Neuronal stem cell (in vitro differentiated cells): ENCODE measurements at places on chromosomes 16 and 17.

DNA sequence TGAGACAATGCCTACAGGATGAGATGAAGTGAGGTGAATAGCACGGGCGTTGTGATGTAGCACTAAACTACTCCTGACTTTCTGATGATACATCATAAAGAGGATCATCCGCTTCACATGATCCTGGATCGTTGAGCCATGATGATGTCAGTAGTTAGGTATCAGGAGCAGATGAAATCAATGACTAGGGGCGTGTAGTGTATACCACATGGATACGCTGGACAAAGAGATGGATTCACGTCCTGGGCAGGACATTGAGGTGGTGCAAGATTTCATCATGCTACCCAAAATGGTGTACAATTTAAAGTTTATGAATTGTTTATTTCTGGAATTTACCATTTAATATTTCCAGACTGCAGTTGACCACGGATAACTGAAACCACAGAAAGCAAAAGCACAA, 156.6 kb downstream of the ANKFN1 start:
- no peak for DNase-seq

DNA sequence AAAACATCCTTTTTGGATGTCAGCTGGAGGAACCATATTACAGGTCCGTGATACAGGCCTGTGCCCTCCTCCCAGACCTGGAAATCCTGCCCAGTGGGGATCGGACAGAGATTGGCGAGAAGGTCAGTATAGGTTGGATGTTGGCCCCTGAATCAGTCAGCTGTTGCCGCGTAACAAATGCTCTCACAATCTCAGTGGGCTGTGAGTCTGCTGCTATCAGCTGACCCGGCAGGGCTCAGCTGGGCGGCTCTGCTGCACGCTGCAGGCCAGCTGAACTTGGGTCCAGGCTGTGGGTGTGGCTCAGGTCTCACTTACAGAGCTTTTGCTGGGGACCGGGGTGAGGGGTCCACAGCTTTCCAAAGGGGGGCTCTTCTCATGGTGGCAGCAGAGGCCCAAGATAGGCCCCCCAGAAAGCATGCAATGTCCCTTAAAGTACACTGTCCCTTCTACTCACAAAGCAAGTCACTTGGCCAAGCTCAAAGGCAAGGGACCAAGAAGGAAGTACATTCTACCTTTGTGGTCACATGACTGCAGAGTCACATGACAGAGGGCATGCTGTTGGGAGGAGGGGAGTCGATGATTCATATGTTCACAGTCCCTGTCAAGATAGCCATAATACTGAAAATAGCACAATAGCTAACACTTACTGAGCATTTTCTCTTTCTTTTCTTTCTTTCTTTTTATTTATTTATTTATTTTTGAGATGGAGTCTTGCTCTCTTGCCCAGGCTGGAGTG, 134.2 kb downstream of the ABCC1 start:
- no peak for DNase-seq

DNA sequence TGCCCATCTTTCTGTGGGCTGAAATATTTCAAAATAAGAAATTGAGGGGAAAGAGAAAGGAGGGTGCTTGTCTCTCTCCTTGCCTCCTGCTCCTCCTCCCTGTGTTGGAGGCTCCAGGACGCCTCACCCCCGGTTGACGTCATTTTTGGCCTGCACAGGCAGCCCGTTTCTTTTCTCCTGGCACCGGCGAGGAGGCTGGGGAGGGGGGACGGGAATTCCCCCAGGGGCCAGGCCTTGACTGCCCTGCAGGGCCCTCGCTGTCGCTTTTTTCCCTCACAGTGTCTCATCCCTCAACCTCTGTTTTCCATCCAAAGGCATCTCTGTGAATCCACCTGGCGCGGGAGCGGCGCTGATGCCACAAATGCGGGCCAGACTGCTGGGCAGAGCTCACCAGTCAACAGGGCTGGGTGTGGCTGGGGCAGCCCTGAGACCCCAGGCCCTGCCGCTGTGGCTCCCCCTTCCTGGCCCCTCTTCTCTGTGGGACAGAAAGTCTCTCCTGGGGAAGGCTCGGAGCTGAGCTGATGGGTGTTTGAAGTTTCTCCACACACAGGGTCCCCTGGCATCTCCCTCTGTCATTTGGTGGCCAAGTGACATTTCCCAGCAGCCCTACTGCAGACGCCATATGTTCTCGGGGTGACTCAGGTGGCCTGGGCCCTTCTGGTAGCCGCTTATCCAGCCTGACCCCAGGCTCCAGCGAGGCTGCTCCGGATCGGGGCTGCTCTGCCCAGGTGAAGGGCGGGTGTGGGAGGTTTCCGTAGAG, 16.0 kb downstream of the CENPX start:
- no peak for DNase-seq

- no peak for DNase-seq
These were observed 2.3 kb upstream of the ARMC5 start for GRCh38 chr16:31456988-31457360.

- no peak for DNase-seq
These were observed 41.9 kb upstream of the CHMP6 start for GRCh38 chr17:80949451-80950421.

DNA sequence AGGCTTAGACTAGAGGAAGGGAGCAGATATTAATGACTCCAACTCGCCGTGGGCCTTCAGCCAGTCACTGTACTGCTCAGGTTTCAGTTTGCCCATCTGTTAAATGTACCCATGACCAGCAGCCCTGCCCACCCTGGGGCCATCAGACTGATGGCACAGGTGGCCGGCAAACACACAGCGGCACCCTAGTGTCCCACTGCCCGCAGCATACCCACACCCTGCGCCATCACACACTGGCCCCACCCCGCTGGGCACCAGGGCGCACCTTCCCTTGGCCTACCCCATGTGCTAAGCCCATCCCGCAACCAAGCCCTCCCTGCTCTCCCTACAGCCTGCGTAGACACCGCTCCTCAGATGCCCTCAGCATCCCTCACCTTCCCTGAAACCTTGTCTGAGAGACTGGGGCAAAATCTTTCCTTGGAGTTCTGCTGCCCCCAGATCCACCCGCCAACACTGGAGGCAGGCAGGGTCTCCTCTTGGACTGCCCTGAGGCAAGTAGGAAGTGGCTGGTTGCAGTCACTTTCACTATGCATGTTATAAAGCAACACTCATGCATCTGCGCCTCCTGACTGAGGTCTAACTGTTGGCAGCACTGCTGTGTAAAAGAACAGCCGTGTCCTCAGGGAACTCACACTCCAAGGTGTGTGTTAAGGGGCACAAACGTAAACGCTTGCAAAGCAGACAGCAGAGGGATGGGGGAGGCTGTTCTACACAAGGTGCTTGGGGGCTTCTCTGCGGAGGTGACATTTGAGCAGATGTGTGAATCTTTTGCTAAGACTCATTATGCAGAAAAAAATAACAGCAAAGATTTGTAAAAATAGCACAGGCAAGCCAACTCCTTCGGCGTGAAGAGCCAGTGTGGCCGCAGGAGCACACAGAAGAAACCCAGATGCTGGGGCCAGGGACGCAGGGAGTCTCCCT, 6.7 kb upstream of the BCAR1 start:
- DNase-seq, result no peak

DNA sequence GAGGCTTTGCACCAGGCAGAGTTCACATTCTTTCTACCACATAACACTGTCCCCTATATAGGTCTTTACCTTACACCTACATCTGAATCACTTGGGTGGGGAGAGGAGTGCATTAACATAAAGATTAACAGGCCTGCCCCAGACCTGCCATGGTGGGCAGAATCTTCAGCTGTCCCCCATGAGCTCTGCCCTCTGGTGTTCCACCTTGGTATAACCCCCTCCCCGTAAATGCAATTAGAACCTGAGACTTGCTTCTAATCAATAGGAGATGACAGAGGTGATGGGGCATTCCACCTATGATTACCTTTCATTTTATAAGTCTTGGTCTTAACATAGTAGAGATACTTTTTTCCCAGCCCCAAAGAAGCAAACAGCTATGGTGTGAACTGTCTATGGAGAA, 20.4 kb upstream of the GRIN2A start:
- DNase-seq, result no peak

GRCh38 chr17:34389126-34389750, 26.2 kb upstream of the CCL1 start:
- no peak for DNase-seq

GRCh38 chr16:52308051-52308450, 238.9 kb downstream of the TOX3 start:
- no peak for DNase-seq

DNA sequence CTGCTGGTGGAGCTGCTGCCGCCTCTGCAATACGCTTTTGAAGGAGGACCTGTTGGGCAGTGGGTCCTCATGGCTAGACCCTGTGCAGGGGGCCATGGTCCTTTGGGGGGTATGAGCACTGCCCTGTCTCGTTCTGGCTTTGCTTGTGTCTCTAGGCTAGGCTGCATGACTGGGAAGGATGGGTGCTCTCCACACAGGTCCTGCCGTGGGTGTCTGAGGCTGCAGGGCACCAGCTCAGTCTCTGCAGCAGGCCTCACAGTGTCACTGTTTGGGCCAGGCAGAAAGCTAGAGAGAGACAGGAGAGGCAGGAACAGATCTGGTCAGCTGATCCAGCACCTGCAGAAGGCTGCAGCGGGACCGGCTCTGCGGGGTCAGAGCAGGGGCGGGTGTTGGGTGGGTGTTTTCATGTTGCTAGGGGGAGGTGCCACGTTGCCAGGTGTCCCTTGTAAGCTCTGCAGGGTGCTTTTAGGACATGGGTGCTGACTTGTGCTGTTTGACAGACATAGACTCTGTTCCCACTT, 111.4 kb downstream of the SNX29 start:
- DNase-seq, result no peak

- no peak for DNase-seq
These were observed 297.5 kb downstream of the XYLT1 start for GRCh38 chr16:17173281-17173680.

- DNase-seq, result no peak
These were observed 92.8 kb downstream of the RBFOX3 start for GRCh38 chr17:79517827-79518584.

- DNase-seq, result no peak
These were observed 8.1 kb downstream of the RPL19 start for GRCh38 chr17:39208136-39208535.

DNA sequence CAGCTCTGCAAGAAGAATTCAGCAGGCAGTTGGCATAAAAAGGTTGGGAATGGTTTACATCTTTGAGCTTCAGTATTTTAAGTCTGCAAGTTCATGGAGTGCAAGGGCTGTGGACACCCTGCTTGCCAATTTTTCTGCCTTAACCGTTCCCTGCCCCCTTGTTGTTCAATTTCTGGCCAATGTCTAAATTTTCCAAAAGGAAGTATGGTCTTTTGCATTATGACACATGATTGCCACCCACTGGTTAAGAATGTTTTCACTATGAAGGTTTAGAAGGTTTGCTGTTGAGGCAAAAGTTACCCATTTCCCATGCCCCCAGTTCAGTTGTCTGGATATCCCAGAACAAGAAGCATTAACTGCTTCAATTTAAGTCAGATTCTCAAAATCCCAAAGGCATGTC, 441.9 kb downstream of the CDH13 start:
- no peak for DNase-seq

DNA sequence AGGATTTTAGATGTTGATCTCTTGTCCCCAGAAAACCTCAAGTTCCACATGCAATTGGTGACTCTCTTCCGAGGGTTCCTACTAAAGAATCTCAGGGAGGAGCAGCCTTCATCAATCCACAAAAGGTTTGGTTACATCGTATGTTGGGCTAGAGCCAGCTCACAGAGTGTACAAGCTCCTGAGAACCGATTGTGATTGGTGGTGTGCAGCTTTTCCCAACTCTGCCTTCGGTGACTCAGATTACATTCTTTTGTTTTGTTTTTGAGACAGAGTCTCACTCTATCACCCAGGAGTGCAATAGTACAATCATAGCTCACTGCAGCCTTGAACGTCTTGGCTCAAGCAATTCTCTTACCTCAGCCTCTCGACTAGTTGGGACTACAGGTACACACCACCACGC, 172.4 kb downstream of the PMP22 start:
- no peak for DNase-seq

GRCh38 chr17:39687101-39687545, 734 bp downstream of the PGAP3 start:
- no peak for DNase-seq

DNA sequence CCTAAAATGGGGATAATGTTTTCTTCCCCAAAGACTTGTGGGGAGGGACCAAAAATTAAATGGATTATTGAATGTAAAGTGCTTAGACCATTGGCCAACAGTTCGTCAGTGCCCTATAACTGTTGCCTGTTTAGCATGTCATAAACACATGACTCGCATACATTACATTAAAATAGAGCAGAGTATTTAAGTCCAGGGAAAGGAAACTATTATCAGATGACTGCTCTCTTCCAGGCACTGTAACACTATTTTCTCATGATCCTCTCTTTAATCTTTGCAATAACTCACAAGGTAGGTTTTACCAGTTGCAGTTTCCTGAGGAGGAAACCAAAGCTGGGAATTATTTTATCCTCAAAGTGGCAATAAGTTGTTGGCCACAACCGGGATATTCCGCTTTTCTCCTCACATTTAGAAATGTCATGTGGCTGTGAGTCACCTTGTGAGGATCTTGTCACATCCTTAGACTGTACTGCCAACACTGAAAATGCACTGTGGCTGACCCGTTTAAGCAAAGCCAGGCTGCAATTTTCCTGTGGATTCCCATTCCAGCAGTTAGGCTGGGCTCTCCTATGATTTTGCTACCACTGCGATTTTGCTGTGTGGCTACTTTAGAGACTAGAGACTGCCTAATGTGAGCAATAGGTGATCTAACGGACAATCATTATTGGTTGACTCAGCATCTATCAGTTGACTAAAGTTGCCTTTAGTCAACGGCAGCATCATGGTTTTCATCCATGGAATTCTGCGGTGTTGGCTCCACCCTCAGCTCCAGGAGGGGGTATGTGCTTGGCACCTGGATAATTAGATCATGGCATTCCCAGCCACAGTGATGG, 58.3 kb upstream of the DHX40 start:
- no peak for DNase-seq

GRCh38 chr16:72903176-72903575, 144.8 kb downstream of the ZFHX3 start:
- no peak for DNase-seq

DNA sequence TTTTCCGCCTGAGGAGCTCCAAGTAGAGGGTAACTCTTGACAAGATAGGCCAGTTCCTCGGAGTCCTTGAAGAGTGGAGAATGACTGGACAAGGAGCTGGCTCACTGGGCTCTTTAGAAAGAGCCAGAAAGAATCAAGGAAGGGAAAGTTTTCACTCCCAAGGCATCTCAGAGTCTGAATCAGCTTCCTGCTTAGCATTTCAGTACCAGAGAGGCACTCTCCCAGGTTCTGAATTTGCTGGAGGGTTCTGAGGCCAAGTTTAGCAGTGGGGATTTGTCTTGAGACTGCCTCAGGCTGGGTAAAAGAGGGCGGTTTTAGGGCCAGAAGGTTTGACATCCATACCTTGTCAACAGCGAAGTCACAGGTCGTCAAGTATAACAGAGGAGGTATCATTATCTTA, 25.5 kb downstream of the GP2 start:
- DNase-seq, result no peak

DNA sequence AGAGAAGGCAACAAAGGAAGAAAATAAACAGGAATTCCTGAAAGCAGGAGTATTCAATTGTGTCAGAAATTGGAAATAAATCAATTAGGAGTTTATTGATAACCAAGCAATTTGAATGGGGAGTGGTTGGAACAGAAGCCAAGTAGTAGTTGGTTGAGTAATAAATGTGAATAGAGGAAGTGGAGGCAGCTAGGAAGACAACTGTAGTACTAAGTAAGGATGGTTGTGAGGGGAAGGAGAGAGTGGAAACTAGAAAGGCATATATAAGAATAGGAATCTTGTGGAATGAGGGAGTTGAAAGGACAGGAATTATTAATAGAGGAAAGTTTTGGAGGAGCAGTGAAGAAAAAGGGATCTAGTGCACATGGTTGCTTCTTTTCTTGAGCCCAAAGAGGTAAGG, 34.4 kb downstream of the NFAT5 start:
- DNase-seq, result no peak
